ENCODE measurements at places on chromosomes 16 and 17. TPM values are rescaled to one million over a fixed set of nuclear protein-coding genes. Genes with fewer than 3 reads are reported as not detected.

The HOXB9 gene
- 7.5 TPM for total RNA-seq

The CWC25 gene
- total RNA-seq = 24.2 TPM

The SULT1A2 gene
- not detected for total RNA-seq

The DERL2 gene
- total RNA-seq = 96.2 TPM

Data from A549 treated with dexamethasone at 1 μM for 4 hours (cell line).